ENCODE measurements at places on chromosomes 16 and 17.

DNA sequence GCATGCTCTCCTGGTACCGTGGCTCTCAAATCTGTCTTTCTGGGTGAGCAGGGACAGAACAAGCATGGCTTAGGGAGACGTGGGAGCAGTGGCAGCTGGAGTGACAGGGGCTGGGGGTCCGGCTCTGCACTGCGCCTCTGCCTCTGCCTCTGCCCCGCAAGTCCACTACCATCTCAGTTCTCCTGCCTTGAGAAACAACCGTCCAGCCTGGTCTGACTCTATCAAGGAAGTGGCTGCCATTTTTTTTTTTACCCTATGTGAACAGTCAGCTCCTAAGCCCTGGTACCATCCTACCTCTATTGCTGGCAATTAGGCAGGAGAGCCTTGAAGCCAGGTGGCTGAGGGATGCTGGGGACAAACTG lies 16.1 kb downstream of the HIC1 start:
- no peak for DNase-seq

GRCh38 chr17:79468183-79468944 lies 142.5 kb downstream of the RBFOX3 start:
- no peak for DNase-seq

- DNase-seq = no peak
These were observed 7.9 kb upstream of the BAHCC1 start for GRCh38 chr17:81387100-81388090.

GRCh38 chr17:7851438-7852261 lies 3.2 kb upstream of the TMEM88 start:
- DNase-seq = peak; percentile 87

- DNase-seq = no peak
These were observed 79.0 kb downstream of the DYNLRB2 start for GRCh38 chr16:80619824-80620223.
